Activated CD8-positive, alpha-beta T cell treated with anti-CD3 and anti-CD28 coated beads for 36 hours (primary cell): ENCODE measurements at places on chromosomes 6 and 20. TPM values are rescaled to one million over a fixed set of nuclear protein-coding genes. Genes with fewer than 3 reads are reported as not detected.
A peak's percentile ranks its signal among the peaks of the same experiment; 100 is the strongest.

FAM83D gene
- 13.8 TPM for total RNA-seq

- no peak overlapping the region for H3K27ac ChIP-seq
- peaks cover 7% of the 10 kb centered on the region for H3K4me1 ChIP-seq
- no peak overlapping the region for H3K4me3 ChIP-seq
- no peak for DNase-seq
- no peaks in the 10 kb centered on the region for H3K36me3 ChIP-seq
Observed at GRCh38 chr20:41344477-41344876, 3.9 kb downstream of the LPIN3 start.

DNA sequence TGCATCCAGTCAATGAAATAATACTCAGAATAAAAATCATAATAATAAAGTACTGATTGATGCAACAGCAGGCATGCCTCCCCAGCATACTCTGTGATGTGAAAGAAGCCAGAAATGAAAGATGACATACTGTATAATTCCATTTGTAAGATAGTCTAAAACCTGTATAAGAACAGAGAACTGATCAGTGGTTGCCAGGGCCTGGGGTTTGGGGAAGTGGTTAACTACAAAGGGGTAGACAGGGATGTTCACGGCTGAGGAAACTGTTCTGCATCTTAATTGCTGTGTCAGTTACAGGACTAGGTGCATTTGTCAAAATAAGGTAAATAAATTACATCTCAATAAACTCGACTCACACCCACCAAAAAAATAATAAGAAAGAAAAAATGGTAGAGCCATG is 81.3 kb upstream of the BMP2 start:
- H3K4me3 ChIP-seq, result no peak overlapping the region
- no peak for DNase-seq
- H3K36me3 ChIP-seq, result no peaks in the 10 kb centered on the region
- no peak overlapping the region for H3K27ac ChIP-seq

- DNase-seq, result no peak
- peaks cover 5% of the 10 kb centered on the region for H3K4me1 ChIP-seq
- no peak overlapping the region for H3K27ac ChIP-seq
Observed at GRCh38 chr6:146361128-146361924, 182.3 kb upstream of the RAB32 start.

LRRC1 gene
- total RNA-seq, result 2.5 TPM

DNA sequence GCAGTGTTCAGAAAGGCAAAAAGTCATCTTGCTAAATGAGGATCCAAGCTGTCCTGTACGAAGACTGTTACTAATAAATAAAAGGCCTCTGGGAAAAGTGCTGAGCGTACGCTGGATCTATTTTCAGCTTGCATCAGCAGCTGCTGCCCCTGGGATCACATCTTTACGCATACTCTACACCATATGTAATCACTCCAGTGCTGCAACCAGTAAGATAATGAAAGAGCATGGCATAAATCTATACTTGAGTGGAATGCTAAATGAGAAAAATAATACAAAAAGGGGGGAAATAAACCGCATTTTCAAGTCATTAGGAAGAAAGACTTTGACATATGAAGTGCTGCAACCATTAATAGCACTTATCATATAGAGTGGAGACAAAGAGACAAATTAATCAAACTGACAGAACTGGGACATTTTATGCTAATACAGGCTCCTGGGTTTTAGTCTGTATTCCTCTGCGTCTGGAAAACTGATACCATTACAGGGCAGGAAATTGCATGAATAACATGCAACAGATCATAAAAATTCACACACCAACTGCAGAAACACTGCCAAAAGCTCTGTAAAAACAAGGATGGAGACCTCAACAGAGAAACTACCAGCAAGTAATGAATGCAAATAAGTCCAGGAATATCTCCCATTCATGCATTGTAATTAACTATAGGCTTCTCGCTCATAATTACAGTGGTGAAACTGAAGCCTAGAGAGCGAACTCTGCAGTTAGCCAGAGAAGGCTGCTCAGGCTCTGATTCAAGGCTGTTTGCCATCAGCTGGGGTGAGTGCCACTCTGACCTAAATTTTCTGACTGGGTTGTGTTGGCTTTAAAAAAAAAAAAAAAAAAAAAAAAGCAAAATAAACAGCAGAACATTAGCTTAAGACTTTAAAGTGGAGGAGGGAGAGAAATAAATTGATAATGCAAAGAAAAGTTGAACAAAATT is 83.8 kb downstream of the GJA10 start:
- H3K36me3 ChIP-seq, result peaks cover 49% of the 10 kb centered on the region
- no peak overlapping the region for H3K27ac ChIP-seq
- no peak for DNase-seq
- H3K4me1 ChIP-seq, result peaks cover 51% of the 10 kb centered on the region

DNA sequence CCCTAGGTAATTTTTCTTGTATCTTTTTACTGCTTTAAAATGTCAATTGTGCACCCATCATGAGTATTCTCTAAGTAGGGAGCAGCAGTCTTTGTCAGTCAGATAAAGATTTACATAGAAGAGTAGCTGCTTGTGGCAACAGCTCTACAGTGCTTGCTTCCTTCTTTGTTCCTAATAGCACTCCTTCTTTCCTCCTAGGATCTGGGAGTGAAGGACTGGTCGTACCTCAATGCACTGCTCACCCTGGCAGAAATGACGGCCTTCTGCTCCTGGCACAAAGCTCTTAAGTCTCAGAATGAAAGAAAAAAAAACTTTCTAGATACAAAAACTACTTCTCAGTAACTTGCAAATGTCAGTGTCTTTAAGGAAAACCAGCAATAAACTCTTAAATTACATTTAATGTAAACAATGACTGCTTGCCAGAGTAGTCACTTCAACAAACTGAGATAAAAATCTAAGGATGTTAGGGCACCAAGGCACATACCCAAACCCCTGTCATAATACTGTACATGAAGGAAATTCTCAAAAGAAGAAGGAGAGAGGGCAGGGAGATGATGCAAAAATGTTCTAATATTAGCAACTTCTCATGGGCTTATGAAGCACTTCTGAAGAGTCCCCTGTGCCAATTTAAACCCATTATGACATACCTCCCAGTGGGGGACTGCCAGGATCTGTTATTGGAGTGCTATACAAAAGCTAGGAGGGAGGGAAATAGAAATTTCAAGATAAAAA is 34.0 kb downstream of the NCOA6 start:
- DNase-seq, result no peak
- H3K27me3 ChIP-seq, result no peaks in the 10 kb centered on the region
- H3K27ac ChIP-seq, result no peak overlapping the region

DNA sequence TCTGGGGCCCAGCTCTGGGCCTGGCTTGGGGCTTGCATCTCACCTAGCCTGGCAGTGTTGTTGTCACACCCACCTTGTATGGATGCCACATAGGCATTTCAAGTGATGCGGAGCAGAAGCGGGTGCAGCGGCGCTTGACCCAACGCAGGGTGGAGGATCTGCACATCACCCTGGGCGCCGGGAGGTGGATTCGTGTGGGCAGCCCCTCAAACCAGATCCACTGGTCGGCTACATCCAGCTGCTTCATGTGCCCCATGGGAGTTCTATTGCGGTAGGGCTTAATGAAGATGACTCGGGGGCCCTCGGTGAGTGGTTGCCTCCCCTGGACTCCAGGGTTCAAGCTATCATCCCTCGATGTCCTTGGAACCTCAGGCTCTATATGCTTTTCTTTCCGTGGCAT is 3.2 kb downstream of the TP53TG5 start:
- H3K4me3 ChIP-seq, result no peak overlapping the region
- H3K27ac ChIP-seq, result no peak overlapping the region
- H3K36me3 ChIP-seq, result peaks cover 2% of the 10 kb centered on the region
- DNase-seq, result no peak

DNA sequence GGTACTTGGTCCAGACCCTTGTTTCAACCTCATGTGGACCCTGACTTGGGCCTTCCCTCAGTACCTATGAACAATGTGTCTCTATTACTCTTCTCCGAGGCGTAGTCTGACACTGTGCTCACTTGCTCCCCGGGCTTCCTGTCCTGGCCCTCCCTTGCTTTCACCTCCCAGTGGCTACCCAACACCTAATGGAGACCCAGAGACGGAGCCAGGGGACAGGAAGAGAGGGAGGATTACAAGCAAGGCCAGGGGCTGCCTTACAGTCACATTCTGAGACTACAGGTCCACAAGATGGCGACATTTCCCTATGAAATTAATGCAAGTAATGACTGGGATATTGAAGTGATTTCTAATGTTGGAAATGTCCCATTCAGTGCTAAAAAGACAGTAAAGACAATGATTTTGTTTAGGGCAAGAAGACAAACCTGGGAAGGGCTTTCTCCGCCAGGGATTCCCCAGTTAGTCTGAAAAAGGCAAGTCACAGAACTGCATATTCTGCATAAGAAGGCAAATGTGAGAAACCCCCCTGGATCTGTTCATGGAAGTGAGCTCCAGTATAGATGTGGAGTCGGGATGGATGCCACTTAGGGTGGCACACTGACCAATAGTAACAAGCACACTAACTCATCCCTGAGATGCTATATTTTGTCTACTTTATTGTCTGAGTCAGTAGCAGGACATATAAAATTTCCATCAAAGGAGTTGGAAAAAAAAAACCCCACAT is 44.0 kb upstream of the ZBTB24 start:
- peak; percentile 70 for DNase-seq
- H3K4me3 ChIP-seq, result no peak overlapping the region
- no peak overlapping the region for H3K27ac ChIP-seq
- H3K36me3 ChIP-seq, result no peaks in the 10 kb centered on the region
- no peaks in the 10 kb centered on the region for H3K27me3 ChIP-seq

VGLL2 gene
- total RNA-seq, result not detected

- no peaks in the 10 kb centered on the region for H3K36me3 ChIP-seq
- peak; percentile 49 for DNase-seq
- H3K27ac ChIP-seq, result no peak overlapping the region
- H3K4me1 ChIP-seq, result no peaks in the 10 kb centered on the region
- H3K27me3 ChIP-seq, result peaks cover 29% of the 10 kb centered on the region
Observed at GRCh38 chr6:13908955-13909381, 15.8 kb upstream of the RNF182 start.

DNA sequence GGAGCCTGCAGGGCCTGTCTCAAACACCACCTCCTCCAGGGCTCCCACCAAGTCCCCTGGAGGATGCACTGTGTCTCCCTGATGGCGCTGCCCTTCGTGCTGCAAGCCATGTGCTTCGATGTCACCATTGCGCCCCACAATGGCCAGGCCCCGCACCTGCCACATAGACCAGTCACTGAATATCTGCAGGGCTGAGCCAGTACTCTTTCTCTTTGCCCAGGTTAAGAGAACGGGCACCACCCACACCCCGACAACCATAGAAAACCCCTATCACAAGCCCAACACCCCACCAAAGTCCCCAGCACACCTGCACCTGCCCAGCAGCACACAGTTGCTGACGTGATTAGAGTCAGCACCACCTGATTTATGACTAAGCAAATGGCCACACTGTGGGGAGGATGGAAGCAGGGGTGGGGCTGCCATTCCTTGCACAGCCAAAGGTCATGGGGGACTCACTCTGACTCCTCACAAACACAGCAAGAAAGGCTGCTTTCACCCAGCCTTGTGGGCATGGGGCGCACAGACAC is 104.3 kb downstream of the SLC23A2 start:
- DNase-seq, result peak; percentile 34
- H3K36me3 ChIP-seq, result peaks cover 12% of the 10 kb centered on the region
- no peak overlapping the region for H3K4me3 ChIP-seq
- H3K27me3 ChIP-seq, result no peaks in the 10 kb centered on the region
- no peak overlapping the region for H3K27ac ChIP-seq

DCDC2 gene
- not detected for total RNA-seq

CBLN4 gene
- total RNA-seq, result not detected

DNA sequence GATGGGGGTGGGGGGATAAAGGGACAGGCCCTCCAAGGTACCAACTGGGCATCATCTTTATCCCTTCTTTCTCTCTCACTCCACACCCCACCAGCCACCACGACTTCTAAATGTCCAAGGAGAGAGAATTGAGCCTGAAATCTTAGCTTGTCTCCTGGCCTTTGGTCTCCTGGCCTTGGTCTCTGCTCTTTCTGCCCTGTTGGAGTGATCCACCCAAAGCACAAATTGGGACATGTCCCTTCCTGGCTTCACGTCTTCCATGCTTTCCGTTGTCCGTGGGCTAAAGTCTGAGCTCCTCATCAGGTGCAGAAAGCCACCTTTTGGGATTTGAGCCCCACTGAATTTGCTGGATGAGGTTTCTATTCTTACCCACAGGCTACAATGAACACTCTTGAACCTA is 8.4 kb downstream of the ADIG start:
- H3K4me1 ChIP-seq, result no peaks in the 10 kb centered on the region
- no peak for DNase-seq
- H3K4me3 ChIP-seq, result no peak overlapping the region
- H3K27me3 ChIP-seq, result peaks cover 3% of the 10 kb centered on the region
- H3K36me3 ChIP-seq, result no peaks in the 10 kb centered on the region
- H3K27ac ChIP-seq, result no peak overlapping the region

- H3K4me1 ChIP-seq, result no peaks in the 10 kb centered on the region
- H3K36me3 ChIP-seq, result no peaks in the 10 kb centered on the region
- no peak overlapping the region for H3K27ac ChIP-seq
- no peak for DNase-seq
- no peak overlapping the region for H3K4me3 ChIP-seq
- peaks cover 15% of the 10 kb centered on the region for H3K27me3 ChIP-seq
Observed at GRCh38 chr6:140459209-140459608, 1084.8 kb upstream of the CITED2 start.

GRCh38 chr6:135871296-135871695 is 19.8 kb downstream of the PDE7B start:
- H3K4me3 ChIP-seq, result no peak overlapping the region
- peaks cover 23% of the 10 kb centered on the region for H3K4me1 ChIP-seq
- no peak for DNase-seq
- no peaks in the 10 kb centered on the region for H3K27me3 ChIP-seq
- H3K36me3 ChIP-seq, result no peaks in the 10 kb centered on the region

SRSF3 gene
- total RNA-seq, result 402 TPM

DNA sequence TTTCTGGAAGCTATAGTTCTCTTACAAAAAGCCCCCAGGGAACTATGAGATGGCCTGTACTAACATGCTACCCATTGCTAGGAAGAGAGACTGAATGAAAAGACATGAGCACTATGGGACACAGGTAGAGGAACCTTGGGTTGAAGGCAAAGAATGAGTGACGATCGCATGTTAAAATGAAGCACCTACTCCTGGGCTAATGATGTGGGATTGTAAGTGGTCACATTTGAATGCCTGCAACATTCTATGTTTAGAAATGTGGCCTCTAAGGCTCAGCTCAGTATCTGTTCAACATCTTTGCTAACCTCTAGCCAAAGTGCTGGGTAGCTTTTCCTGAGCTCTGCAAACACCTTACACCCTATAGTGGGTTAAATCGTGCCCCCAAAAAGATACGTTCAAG is 5.2 kb upstream of the ZC3H12D start:
- no peak overlapping the region for H3K4me3 ChIP-seq
- H3K36me3 ChIP-seq, result peaks cover 2% of the 10 kb centered on the region
- H3K27ac ChIP-seq, result peak overlapping the region; percentile 75
- DNase-seq, result no peak
- no peaks in the 10 kb centered on the region for H3K27me3 ChIP-seq

DNA sequence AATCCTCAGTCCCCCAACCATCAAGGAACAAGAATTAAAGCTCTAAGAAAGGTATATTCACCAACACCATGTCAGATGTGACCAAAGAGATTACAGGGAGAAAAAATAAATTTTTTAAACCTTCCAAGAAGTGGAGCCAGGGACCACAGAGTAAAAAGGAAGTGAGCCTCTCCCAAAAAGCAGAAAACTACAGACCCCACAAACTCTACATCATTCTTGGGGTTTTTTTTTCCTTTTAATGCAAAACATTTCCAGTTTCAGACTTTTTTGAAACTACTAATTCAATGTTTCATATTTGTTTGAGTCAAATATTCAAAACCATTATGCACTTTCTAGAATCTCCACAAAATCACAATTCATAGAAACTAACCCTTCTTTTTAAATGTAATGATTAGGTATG is 6.8 kb upstream of the IL17F start:
- no peak overlapping the region for H3K4me3 ChIP-seq
- H3K27me3 ChIP-seq, result peaks cover 34% of the 10 kb centered on the region
- H3K36me3 ChIP-seq, result no peaks in the 10 kb centered on the region
- DNase-seq, result no peak
- peaks cover 40% of the 10 kb centered on the region for H3K4me1 ChIP-seq
- no peak overlapping the region for H3K27ac ChIP-seq
